ENCODE measurements at places on chromosomes 1 and 21.

DNA sequence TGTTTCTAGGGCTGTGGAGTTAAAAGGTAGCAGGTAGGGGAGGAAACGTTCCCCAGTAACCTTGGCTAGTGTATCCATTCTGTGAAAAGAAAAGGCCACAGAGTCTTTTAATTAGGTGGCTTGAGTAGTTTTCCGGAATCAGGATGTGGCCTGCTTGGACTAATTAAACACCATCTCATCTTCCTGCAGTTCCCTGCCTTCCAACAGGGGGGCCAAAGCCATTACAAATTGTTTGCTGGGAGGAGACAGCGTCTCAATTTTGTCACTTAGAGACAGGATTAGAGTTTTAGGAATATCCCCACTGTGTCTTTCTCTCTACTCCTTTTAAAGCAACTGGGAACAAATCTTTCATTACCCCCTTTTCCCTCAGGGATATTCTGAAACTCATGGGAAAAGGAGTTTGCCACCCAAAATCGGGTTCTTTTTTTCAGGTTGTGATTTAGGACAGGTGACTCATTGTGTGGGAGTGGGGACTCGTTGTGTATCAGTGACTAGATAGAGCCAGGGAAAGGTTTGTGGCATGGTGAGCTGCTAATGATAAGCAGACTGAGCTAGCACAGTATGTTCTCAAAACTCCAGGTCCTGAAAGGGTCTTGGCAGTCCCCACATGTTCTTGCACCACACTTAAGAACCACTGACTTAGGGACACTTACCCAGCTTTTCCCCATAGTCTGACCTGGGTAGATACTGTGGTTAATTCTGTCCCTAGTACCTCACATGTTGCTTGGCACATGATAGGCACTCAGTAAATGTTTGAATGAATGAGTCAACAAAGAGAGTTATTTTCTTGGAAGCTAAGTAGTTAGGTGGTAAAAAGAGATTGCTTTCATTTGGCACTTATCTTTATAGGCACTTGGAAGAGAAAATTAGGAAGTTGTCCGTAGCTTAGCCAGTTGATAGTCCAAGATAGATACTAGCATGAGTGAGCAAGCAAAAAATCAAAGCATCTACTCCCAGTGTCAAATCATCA, 22.5 kb downstream of the INTS3 start:
- DNase-seq, result no peak

DNA sequence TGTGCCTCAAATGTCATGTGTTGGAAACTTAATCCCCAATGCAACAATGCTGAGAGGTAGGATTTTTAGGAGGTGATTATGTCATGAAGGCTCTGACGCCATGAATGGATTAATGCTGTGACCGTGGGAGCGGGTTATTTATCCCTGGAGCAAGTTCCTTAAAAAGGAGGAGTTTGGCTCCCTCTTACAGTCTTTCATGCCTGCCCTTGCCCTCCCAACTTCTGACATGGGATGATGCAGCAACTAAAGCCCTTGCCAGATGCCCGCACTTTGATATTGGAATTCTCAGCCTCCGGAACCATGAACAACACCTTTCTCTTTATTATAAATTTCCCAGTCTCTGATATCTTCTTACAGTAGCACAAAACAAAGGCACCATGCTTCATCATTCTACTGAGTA, 685.3 kb upstream of the CHRM3 start:
- DNase-seq, result no peak

- DNase-seq, result no peak
Observed at GRCh38 chr1:98360864-98361263, 300.7 kb upstream of the SNX7 start.

DNA sequence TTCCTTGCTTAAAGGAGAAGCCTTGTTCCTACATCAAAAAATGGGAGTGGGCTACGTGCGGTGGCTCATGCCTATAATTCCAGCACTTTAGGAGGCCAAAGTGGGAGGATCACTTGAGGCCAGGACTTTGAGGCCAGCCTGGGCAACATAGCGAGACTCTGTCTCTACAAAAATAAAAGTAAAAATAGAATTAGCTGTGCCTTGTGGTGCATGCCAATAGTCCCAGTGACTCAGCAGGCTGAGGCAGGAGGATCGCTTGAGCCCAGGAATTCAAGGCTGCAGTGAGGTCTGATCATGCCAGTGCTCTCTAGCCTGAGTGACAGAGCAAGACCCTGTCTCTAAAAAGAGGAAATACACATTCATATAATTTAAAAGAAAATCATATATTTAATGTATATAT, 127.1 kb downstream of the C1orf21 start:
- DNase-seq, result no peak

GRCh38 chr21:25934771-25935224, 200.0 kb downstream of the GABPA start:
- no peak for DNase-seq
